ENCODE measurements at places on chromosomes 3 and 15.

- DNase-seq: no peak
Measured at GRCh38 chr3:49199900-49200281, 28.5 kb downstream of the KLHDC8B start.

DNA sequence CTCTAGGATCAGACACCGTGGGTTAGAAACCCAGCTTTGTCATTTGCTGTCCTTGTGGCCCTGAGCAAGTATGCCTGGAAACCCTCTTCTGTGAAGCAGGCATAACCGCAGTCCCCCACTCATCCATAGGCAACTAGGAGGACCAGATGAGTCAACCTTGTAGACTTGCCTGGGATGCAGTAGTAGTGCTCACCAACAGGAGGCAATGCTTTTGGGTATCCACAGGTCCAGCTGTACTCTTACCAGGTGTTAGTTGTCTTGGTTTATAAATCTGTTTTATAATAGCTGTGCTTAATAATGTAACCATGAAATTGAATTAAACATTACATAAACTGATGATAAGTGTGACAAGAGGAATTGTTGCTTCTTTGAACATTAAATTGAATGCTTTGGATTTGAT, 389.3 kb downstream of the IL20RB start:
- DNase-seq: no peak

GRCh38 chr15:78048628-78048920, 28.9 kb downstream of the TBC1D2B start:
- DNase-seq: no peak

GRCh38 chr3:30642849-30643361, 36.5 kb downstream of the TGFBR2 start:
- no peak for DNase-seq
